ENCODE measurements at places on chromosomes 3 and 15.

DNA sequence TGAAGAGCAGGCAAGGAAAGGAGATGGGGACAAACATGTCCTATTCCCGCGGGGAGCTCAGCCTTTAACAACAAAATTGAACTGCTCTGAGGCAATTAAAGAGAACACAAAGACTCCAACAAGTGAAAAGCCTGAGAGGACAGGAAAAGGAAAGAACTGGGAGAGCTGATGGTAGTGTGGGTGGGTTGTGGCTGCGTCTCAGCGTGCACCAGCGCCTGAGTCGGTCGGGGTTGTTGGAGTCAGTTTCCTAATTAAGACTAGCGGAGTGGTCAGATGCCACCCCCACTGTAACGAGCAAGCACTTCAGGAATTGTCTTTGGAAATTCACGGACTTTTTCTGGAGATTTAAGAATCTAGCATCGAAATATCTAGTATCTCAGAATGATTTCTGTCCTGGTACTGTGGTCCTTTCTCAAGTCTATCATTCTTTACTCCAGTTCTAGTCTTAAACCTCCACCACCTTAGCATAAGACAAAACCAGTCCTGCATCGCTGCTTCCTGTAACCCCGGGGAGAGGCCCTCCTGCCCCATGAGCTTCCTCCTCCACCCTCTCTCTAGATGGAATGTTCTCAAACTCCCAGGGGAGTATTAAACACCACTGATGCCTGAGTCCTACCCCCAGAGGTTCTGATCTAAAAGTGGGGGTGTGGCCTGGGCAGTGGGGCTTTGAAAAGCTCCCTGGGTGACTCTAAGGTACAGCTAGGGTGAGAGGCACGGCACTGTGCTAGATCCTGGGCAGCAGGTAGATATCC lies 104.0 kb downstream of the CYP19A1 start:
- no peak for DNase-seq

DNA sequence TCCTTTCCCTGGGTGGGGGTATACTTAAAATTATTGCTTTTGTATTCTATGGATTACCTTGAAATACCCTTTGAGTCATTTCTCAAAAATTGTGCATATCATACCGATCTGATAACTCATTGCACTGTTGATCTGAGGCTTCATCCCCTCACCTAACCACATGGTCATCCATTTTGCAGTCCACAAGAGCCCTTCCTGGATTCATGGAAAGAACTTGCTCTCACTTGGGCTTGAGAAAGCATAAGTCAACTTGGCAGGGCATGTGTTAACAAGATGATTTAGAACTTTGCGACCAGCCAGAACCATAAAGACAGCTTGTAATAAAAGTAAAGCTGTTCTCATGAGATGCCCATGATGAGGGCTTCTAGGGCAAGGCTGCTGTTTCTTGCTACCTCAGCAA lies 22.2 kb downstream of the MME start:
- DNase-seq = no peak

DNA sequence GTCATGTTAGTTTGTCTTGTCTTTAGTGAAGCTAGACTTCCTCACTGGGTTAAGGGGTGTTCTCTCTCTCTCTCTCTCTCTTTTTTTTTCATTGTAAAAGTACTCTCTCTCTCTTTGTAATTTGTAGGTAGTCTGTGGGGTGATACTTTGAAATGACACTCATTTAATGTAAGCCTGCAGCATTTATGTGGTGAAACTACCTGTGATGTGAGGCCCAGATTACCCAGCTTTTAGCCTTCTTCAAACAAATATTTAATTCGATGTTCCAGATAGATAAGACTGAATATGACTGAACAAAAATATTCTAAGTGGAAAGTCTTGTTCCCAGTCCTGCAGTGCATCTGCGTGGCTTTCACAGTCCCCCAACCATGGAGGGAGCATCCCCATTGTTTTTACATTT lies 49.7 kb downstream of the SQOR start:
- DNase-seq = no peak

DNA sequence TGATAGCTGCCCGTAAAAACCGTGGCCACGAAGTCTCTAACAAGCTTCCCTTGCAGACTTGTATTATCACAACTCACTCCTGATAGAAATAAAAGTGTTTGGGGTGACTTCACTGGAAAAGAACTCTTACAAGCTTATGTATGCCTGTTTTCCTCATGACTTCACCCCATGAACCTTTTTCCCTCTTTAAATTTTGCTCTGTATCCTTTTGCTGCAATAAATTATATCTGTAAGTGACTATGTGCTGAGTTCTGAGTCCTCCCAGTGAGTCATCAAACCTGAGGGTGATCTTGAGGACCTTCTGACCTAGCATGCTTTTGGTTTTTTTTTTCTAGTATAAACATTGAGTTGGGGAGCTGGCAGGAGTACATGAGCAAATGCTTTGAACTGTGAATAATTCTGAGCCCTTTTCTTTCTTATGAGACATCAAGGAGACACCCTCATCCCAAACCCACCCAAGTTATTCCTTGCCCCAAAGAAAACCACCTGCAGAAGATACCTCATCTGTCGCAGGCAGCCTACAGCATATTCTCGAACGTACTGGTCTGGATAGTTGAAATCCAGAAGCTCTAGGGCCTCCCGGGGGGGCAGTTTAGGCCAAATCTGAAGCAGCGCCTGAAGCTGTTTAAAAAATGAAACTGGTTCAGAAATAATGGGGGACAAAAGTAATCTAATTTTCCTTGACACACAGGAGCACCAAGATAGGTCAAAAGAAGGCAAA lies 85.9 kb downstream of the FAIM start:
- DNase-seq = no peak

DNA sequence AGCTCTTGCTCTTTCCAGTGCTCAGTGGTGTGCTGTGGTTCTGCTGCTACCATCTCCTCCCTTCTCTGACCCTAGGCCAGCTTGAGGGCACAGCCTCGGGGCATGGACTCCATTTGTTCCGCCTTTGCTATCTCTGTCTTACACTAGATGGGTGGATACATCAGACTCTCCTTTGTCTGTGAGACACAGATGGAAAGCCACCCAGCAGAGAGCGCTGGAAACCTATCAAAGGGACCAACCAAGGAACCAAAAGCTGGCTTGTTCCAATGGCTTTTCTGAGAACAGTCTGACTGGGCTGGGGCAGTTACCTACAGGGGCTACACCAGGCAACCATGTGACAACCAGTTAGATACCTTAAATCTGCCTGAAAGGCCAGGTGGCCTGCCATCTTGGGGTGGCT lies 63.8 kb downstream of the NPTN start:
- DNase-seq = no peak

DNA sequence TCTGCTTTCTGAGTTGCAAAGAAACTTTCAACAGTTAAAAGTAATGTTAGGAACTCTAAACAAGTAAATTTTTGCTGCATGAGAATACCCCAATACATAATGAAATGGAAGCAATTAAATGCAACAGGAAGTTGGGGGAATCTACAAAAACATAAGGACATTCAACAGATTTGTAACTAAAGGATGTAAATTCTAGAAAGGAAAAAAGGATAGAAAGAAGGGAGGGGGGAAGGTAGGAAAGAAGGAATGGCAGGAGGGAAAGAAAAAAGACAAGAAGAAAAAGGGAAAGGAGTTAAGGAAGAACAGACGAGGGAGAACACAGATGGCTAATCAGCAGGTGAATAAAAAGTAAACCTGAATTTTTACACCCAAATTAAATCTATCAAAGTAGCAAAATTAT lies 22.3 kb upstream of the ANP32A start:
- no peak for DNase-seq

GRCh38 chr3:62281726-62282125 lies 91.6 kb downstream of the FEZF2 start:
- no peak for DNase-seq

- no peak for DNase-seq
Measured at GRCh38 chr15:35358824-35359223, 187.1 kb downstream of the DPH6 start.

DNA sequence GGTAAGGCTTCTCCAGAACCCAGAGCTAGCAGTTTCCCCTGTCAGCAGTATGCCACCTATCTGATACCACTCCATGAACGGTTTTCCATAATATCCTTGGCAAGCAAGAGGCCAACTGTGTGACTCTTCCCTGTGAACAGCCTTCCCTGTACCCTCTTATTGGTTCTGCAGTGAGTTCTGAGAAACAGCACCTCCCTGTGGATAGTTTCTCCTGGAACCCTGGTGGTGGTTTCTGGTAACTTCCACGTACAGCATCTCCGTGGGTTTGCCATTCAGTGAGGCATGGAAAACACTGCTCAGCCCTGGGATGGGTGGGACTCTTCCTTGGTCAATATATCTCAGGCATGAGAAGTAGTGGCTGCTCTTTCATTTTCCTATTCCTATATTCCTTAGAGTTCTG lies 19.4 kb upstream of the SERPINI2 start:
- DNase-seq = no peak

DNA sequence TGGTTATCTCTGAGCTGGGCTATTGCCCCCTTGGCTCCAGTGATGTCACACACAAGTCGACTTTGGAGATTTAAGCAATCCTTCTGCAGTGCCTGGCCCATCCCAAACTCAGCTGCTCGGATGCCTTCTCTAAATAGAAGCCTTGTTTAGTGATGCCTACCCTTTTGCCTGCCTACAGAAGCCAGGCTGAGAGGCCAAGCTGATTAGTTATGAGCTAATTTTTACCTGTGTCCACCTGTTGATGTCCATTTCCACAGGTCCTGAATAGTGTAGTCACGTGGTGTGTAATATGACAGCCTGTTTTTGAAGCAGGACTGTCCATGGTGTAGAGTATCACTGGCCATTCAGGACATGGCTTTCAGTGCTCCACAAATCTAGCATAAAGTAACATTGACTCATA lies 45.5 kb downstream of the SSUH2 start:
- DNase-seq = no peak

DNA sequence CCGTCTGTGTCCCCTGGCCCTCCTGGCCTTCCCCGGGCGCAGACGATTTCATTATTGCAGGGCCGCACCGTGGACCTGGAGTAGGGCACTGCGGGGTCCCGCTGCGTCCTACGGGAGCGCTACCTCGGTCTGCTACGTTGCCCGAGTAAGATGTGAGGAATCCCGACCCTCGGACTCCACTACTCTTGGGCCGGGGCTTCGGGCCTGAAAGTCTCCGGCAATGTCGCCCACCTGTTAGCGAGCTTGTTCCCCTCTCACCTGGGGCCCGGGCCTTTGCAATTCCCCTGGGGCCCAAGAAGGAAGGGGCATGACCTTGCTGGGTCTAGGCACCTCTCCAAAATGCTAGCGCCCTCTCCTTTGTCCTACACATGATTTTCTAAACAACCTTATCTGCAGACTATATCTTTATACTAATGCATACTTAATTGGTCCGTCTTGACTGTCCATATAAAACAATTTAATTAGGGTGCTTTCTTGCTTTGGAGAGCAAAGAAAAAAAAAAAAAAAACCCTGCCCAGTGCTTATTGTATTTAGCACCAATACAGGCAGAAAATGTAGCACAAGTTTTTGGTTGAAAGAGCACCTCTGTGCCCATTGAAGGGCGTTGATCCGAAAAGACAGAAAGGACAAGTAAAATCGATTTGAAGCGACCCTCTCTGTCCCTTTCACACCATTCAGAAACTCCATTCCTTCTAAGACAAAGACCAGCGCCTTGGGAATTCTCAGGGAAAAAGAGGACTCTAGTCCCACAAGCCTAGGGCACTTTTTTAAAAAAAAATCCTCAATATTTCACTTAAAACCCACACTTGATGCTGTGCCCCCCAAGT lies 7.0 kb upstream of the NR2F2 start:
- no peak for DNase-seq

GRCh38 chr15:38438031-38438986 lies 15.6 kb upstream of the FAM98B start:
- no peak for DNase-seq

DNA sequence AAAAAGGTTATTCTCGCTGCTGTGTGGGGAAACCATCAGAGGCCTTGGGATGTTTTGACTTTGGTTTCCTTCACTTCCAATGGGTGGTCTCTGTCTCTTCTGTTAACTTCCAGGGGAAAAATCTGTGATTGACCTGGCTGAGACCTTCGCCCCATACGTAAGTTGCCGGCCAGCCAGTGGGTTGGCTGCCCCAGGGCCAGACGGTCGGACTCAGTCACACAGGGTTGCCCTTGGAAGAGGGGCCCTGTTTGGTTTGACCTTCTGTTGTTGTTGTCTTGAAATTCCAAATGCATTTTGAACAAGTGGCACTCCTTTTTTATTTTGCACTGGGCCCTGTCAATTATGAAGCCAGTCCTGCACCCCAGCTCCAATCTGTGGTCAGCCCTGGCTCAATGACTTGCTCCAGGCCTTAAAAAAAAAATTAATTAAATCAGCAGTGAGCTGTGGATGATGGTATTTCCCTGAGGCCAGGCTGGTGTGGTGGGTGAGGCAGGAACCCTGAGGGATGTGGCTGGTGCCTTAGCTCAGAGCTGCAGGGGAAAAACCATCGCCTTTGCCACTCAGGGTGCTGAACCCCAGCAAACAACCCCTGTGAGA lies 4.5 kb downstream of the FAM107A start:
- no peak for DNase-seq

- no peak for DNase-seq
Measured at GRCh38 chr3:115399750-115400149, 223.6 kb upstream of the GAP43 start.

- no peak for DNase-seq
Measured at GRCh38 chr3:40613306-40613705, 88.5 kb downstream of the ZNF621 start.

DNA sequence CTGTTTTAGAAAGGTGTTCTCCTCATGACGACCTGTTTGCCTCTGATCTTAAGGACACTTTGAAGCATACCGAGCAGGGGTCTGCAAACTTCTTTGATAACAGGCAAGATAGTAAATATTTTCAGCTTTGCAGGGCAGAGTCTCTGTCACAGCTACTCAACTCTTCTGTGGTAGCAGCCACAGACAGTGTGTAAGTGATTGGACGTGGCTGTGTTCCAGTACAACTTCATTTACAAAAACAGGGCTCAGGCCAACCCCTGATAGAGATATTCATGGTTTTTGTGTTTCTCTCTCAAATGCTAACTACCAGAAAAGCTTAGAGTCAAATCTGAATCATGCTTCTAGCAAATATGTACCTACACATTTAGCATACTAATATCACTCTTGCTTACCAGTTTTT lies 51.5 kb downstream of the TGFBR2 start:
- DNase-seq = no peak

DNA sequence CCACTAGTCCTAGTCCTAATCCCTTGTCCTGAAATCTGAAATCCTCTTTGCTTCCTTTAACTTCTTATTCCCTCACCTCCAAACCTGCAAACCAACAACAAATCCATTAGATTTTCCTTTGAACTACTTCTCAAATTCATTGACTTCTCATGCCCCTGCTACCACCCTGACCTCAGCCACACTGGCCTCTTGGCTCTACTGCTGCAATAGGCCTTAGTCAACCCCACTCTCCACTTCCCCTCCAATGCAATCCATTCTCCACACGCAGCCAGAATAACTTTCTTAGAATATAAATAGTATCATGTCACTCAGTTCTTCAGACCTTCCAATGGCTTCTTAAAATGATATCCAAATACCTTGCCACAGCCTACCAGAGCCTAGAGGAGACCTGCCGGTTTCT lies 131.1 kb upstream of the GADL1 start:
- no peak for DNase-seq

- DNase-seq = no peak
Measured at GRCh38 chr3:64063207-64063982, 40.1 kb upstream of the PSMD6 start.

DNA sequence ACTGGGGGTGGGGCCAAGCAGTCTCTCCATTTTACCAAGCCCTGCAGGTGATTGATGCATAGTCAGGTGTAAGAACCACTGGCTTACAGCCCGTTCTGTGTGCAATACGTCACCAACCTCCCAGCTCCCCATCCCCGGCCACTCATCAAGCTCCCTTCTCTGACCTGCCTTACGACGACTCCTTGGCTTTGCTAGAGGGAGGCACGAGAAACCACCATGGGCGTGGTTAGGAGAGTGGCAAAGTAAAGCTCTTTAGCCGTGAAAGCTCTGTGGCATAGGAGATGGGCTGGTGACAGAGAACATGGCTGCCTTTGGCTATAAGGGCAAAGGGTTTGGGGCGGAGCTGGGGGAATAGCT lies 109.1 kb downstream of the BDH1 start:
- no peak for DNase-seq
